ENCODE measurements at places on chromosomes 4 and X.

DNA sequence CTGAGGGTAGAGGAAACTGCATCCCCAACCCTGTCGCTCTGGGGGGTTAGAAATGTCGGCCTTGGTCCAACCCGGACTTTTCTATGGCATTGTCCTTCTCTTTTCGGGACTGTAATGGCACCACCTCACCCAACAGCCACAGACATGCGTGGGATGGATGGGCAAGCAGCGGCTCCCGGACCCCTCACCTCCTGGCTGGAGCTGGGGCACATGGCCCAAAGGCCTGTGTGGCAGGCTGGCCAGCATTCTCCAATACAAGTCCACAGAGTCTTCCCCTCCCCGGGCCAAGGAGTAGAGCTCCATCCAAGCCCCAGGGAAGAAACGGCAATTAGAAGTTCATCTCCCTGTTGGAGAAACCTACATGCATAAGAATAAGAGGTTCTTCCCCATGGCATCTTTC lies 142.9 kb downstream of the NR3C2 start:
- no peak for DNase-seq

DNA sequence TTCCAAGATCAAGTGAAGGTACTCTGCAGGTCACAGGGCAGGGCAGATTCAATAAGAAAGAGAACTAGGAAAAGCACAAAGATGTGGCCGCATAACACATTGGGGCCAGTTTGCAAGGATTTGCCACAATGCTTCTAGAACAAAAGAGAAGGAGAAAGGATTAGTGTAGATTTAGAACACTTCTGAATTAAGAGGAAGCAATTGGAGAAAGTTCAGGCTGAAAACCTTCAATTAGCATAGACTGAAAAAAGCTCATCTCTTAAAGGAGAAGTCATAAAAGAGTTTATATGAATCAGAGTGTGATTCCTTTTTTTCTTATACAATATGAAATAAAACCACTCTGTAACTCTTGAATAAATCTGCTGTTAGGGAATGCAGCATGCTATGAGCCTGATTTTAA lies 215.6 kb upstream of the FAT1 start:
- DNase-seq = no peak

DNA sequence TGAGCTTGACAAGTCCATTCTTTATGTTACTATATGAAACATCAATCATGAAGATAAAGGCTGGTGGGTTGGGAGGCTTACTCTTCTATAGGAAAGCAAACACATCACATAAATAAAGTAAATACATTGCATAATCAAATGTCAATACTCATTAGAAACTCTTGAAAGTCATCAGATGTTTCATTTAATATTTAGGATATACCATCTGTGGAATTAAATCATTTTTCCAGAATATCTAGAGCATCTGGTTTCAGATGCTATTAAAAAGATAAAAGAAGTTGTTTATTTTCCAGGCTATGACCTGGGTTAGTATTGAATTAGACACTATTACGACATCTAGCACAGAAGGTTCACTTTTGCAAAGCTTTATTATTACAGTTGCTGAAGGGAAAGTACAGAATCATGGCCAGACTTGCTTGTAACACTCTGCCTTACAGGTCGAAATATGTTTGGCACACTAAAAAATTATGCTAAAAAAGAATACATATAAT lies 72.6 kb downstream of the METTL14 start:
- no peak for DNase-seq

GRCh38 chr4:186606591-186606992 lies 51.2 kb upstream of the MTNR1A start:
- DNase-seq = peak; percentile 51

- DNase-seq = peak; percentile 45
These were observed 2.0 kb downstream of the NCAPG start for GRCh38 chr4:17812801-17813200.

All from astrocyte of the hippocampus (primary cell).